Thoracic aorta endothelial cell (primary cell): ENCODE measurements at places on chromosomes 4 and X. TPM values are rescaled to one million over a fixed set of nuclear protein-coding genes. Genes with fewer than 3 reads are reported as not detected.

The SLC7A11 gene
- 228 and 242 TPM in 2 replicates for total RNA-seq

The DDX53 gene
- not detected in 2 replicates for total RNA-seq

The DKK2 gene
- total RNA-seq, result 6.0 and 8.5 TPM in 2 replicates

The ACOT9 gene
- 127 and 185 TPM in 2 replicates for total RNA-seq

The BEND2 gene
- total RNA-seq, result not detected in 2 replicates

The BST1 gene
- total RNA-seq, result 6.0 and 14.8 TPM in 2 replicates

The COL4A5 gene
- total RNA-seq, result 9.3 and 19.1 TPM in 2 replicates

The WNK3 gene
- 1.2 and 1.3 TPM in 2 replicates for total RNA-seq

The GPR50 gene
- not detected in 2 replicates for total RNA-seq

The ALAS2 gene
- total RNA-seq, result not detected in 2 replicates

The TRIM75 gene
- total RNA-seq, result not detected in 2 replicates

The PYURF gene
- total RNA-seq, result 103 and 122 TPM in 2 replicates

The THAP9 gene
- 5.2 and 5.5 TPM in 2 replicates for total RNA-seq

The IL15 gene
- total RNA-seq, result 1.9 and 2.7 TPM in 2 replicates

The FRMD7 gene
- total RNA-seq, result not detected in 2 replicates

The IL3RA gene
- total RNA-seq, result 10.1 and 17.8 TPM in 2 replicates

The PABPC1L2A gene
- not detected in 2 replicates for total RNA-seq

The TLR3 gene
- 4.4 and 7.5 TPM in 2 replicates for total RNA-seq
